ENCODE measurements at places on chromosomes 16 and 17. TPM values are rescaled to one million over a fixed set of nuclear protein-coding genes. Genes with fewer than 3 reads are reported as not detected.

GRCh38 chr17:59369031-59369975 lies 37.8 kb downstream of the YPEL2 start:
- no peak for DNase-seq

DNA sequence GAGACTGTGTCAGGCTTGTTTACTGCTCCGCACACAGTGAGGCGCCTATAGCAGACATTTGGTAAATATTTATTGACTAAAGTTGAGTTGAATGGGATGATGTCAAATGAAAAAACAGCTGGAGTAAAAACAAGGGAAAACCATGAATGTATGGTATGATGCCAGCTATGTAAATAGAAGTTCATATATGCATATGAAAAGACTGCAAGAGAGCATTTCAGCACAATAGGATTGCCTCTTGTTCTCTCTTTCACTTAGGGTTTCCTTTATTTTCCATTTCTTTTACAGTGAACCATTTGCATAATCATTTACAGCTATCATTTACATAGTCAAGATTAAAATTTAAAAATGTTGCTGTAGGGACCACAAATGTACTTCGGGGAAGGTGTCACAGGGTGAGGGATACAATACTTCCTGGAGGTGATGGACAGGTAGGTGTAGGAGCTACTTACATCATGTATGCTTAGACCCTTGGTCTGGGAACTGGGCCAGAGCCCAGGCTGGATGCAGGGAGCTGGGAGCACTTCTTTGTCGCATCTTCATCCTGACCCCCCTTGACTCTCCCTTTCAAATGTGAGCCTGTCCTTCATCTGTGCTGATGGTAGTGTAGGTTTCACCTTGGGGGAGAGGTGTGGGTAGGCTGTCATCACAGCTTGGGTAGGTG lies 113.3 kb downstream of the UTP18 start:
- DNase-seq = no peak

- DNase-seq = no peak
These were observed 34.8 kb downstream of the RFFL start for GRCh38 chr17:35028531-35029262.

DNA sequence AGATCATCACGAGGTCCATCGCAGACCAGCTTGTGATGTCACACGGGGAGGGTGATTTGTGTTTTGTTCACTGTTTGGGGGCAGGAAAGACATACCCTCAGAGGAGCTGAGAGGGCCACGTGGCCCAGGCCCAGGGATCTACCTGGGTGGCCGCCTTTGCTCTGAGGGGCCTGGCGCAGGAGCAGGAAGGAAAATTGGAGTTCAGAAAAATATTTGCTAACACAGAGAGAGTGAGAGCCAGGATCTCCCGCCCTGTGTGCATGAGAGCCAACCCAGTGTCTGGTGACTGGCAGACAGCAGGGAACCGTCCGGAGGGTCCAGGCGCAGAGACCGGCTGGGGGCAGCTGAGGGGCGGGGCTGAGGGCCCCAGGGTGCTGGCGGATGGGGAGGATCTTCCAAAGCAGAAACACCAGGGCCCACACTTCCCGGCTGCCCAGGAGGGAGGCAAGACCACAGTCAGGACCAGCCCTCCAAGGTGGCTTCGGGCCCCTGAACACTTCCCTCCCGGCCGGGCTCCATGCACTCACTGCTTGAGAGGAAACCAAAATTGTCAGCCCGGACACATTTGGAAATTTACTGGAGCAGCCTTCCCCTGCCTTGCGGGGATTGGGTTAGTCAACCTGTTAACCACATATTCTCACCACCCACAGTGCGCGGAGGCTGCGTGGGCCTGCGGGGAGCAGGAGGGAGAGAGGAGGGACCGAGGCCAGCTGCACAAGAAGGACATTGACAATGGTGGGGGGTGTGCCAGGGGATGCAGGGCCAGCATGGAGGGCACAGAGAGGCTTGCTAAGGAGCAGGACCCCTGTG lies 52.6 kb downstream of the RBFOX3 start:
- DNase-seq = no peak

- no peak for DNase-seq
These were observed 108.4 kb downstream of the OR1D5 start for GRCh38 chr17:2954898-2955445.

GRCh38 chr16:56967733-56968132 lies 6.0 kb downstream of the CETP start:
- no peak for DNase-seq

PRSS33 gene
- total RNA-seq = 1.8 TPM

DNA sequence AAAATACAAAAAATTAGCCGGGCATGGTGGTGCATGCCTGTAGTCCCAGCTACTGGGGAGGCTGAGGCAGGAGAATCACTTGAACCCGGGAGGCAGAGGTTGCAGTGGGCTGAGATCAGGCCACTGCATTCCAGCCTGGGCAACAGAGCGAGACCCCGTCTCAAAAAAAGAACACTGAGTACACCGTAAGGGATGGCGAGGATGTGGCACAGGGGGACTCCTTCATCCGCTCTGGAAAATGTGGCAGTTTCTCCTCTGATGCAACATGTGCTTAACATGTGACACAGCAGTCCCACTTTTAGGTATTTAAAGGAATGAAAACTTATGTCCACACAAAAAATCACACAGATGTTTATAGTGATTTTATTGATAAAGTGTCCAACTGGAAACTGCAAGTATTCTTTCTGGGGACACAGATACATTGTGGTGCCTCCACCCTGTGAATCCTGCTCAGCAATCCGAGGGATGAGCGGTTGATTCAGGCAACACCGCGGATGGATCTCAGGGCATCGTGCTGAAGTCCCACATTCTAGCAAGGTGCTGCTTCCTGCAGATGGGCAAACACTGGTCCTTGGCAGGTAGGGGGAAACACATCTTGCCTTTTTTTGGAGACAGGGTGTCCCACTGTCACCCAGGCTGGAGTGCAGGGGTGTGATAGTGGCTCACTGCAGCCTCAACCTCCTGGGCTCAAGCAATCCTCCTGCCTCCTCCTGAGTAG lies 3.5 kb upstream of the C16orf95 start:
- no peak for DNase-seq

- no peak for DNase-seq
These were observed 7.5 kb upstream of the EDC4 start for GRCh38 chr16:67865318-67865717.

DNA sequence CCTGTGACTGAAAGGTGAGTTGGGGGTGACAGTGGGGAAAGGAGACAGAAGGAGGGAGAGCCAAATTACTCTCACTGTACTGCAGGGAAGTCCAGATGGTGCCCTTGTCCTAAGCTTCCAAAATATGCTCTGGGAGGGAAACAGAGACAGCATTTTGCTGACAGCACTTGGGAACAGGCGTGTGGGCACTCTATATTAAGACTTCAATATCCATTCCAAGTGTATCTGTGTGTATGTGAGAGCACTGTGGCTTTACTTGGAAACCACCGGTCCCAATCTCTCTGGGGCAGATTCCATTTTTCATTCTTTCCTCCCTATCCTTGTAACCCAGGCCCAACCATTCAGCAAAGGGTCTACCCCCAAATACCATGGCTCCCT lies 407.3 kb downstream of the UTP18 start:
- DNase-seq = no peak
